ENCODE measurements at places on chromosomes 12 and 14.

GRCh38 chr12:62860501-62861411, 74.2 kb downstream of the PPM1H start:
- DNase-seq: no peak

- DNase-seq: no peak
Measured at GRCh38 chr12:124592481-124593160, 25.2 kb upstream of the NCOR2 start.

GRCh38 chr12:111298582-111299436, 70.1 kb downstream of the PHETA1 start:
- peak; percentile 46 for DNase-seq

- no peak for DNase-seq
Measured at GRCh38 chr14:65810322-65810721, 397.8 kb downstream of the FUT8 start.
